ENCODE measurements at places on chromosomes 4 and X.

DNA sequence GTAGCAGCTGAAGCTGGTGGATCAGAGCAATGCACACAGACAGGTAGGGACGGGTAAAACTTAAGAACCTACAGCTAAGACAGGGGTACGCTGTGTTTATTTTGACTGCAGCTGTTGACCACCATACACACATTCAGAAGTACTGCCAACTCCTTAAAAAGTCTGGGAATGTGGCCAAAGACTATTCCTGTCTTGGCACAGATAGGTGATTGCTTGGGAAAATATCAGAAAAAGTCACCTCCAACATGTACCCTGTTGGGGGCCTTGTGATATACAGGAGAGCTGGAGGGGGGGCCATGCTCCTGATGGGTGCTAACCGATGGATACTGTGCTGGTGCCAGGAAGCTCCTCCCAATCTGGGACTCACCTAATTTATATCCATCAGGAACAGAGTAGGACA is 121.2 kb downstream of the VCX2 start:
- DNase-seq = peak; percentile 45

DNA sequence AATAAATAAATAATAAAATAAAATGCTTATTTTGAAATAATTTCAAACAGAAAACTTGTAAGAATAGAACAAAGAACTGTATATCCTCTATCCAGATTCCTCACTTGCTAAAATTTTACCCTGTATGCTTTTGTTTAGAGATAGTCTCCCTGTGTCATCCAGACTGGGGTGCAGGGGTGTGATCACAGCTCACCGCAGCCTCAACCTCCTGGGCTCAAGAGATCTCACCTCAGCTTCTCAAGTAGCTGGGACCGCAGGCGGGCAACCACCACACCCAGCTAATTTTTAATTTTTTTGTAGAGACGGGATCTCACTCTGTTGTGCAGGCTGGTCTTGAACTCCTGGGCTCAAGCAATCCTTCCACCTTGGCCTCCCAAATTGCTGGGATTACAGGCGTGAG is 17.5 kb upstream of the ARAF start:
- no peak for DNase-seq

DNA sequence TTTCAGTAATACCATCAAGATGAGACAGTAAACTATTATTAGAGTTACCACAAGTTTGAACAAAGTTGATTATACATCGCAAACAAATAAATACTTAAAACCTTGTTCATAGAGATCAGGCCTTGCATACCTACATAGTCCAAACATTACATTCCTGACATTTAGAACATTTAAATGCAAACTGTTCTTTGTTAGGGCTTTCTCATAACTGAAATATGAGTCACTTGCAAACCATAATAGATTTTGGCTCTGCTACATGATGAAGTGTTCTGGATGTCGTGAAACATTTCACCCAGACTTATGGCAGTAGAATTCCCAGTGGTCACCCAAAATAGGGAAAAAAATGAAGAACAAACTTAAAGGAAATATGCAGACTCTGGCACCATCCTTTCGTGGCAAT is 75.0 kb downstream of the FAT4 start:
- DNase-seq = peak; percentile 88

DNA sequence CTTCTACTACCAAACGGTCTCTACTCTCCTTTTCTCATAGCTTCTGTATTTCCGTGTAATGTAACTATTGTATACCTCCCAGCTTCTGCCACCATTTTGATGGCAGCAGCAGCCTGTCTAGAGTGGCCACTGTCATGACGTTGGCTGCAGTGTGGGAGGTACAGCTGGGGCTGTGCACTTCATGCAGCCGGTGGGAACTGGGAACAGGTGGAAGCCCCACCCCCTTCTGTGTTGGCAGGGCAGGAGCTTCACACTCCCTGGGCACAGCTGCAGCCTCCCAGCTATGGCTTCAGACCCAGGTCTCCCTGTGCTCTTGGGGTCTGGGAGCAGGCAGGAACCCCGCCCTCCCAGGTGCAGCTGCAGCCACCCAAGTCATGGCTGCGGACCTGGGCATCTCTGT is 49.8 kb upstream of the SEC24B start:
- no peak for DNase-seq

- no peak for DNase-seq
These were observed 90.1 kb upstream of the PSAPL1 start for GRCh38 chr4:7524843-7525242.

DNA sequence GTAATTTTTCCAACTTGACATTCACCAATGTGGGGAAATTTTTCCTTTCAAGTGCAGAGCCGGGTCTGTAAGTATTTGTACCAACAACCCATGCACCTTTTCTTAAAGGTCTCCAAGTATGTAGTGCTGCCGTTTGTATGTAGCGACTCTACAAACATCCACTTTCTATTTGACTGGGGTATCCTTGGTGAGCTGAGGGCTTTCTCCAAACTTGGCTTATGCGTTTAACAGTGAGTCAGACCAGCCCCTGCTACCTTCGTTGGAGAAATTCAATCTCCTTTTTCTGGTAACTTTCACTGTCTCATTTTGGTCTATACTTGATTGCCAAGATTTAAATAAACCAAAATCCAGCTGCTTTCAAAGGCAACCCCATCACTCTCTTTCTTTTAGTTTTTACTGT is 34.9 kb downstream of the MGST2 start:
- no peak for DNase-seq

DNA sequence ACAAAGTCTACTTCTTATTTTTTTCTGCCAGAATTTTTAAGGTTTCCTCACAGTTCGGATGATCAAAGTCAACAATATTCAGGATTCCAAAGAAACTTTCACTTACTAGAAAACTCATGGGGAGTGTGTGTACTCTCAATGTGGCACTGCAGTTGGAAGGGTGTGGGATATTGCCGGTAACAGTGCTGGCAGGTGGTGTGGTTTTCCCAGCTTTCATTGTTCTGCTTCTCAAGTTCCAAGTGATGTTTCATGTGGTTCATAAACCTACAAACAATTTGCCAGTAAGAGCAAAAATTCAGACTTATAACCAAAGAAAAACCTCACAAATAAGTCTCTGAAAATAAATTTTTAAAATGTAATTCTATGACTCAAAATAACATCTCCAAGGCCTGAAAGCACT is 39.8 kb downstream of the ZNF280C start:
- peak; percentile 5 for DNase-seq

Measured in astrocyte of the cerebellum (primary cell).